Renal cortex interstitium (tissue), 15 donors: ENCODE measurements at places on chromosomes 7 and 10. TPM values are rescaled to one million over a fixed set of nuclear protein-coding genes. Genes with fewer than 3 reads are reported as not detected.

DNA sequence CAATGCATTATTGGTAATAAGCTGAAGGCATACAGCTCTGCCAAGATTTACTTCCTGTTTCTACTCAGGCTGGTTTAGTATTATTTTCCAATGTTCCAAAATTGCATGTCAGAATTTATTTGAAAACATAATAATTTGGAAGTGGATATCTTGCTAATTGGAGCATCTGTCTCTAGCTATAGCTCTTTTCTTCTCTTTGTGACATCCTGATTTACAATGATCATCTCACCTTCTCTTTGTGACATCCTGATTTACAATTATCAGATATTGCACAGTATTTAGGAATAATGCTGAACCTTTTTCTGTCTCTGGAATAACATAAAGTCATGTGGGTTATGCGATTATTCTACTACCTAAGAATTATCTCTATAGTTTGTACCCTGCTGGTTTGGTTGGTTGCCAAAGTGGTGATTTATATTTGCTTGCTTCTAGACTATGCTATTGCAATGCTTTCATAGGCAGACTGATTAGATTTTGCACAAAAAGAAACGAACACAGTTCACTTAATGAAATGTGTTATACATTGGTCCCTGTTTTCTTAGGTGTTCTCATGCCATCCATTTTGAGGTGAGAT, 44.3 kb upstream of the CABCOCO1 start:
- no peak for DNase-seq

The ABCB4 gene
- 2.4 TPM for polyA plus RNA-seq

DNA sequence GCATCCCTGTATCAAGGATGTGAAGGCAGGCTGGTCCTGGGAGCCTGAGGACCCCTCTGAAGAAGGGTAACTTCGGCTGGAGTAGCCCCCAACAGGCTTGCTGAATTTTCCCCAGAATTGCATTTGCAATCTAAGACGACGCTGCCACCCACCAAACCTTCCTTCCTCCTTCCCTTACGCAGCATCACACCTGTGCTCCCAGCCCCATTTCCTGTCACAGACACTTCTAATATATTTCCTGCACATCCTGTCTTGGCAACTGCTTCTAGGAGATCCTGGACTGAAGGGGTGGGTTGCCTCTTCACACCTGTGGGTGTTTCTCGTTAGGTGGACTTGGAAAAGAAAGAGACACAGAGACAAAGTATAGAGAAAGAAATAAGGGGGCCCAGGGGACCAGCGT, 9.4 kb upstream of the PGAM1 start:
- DNase-seq: no peak

The ZNF783 gene
- 13.7 TPM for polyA plus RNA-seq

GRCh38 chr7:92275327-92275726, 29.6 kb downstream of the ANKIB1 start:
- DNase-seq: no peak

The CHN2 gene
- 16.7 TPM for polyA plus RNA-seq

- DNase-seq: no peak
Measured at GRCh38 chr7:155401231-155401630, 56.7 kb upstream of the EN2 start.

The SPDYE8 gene
- polyA plus RNA-seq: 0.32 TPM

DNA sequence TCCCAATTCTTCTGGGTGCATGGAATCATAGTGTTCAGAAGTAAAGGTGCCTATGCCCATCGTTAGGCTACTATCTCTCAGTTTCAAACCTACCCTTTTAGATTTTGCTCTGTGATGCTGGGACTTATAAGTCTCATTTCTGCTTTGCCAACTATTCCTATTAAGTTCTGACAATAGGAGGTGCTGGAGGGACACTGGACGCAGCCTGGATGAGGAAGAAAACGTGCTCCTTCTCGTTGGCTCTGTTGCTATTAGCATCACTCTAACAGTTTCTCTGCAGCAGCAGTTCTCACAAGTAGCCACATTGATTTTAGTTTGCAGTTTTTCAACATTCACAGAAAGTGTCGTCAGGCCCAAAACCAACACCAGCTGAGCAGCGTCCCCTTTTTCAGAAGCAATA, 72.4 kb downstream of the ABCC2 start:
- DNase-seq: no peak

The ZFYVE27 gene
- polyA plus RNA-seq: 23.7 TPM

DNA sequence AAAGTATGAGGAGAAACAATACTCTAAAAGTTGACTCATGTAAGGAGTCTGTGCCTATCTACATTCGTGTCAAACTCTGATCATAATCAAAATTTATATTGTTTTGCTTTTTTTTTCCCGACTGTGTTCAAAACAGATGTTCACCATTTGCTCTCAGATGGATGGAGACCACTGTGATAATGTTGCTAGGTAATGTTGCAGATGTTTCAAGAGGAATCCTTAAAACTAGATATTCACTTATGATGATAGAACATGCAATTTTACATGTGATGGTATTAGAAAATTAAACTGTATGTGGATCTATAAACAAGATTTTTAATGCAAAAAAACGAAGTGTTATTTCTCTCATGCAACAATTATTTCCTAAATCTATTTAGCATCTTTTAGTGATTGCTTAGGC, 1080.1 kb downstream of the REEP3 start:
- no peak for DNase-seq

- no peak for DNase-seq
Measured at GRCh38 chr10:30928742-30929141, 102.9 kb downstream of the ZNF438 start.

GRCh38 chr7:7335909-7336308, 153.6 kb downstream of the C1GALT1 start:
- DNase-seq: no peak

The AGR2 gene
- polyA plus RNA-seq: 59.1 TPM

- DNase-seq: no peak
Measured at GRCh38 chr7:131015657-131015958, 281.6 kb upstream of the KLF14 start.

DNA sequence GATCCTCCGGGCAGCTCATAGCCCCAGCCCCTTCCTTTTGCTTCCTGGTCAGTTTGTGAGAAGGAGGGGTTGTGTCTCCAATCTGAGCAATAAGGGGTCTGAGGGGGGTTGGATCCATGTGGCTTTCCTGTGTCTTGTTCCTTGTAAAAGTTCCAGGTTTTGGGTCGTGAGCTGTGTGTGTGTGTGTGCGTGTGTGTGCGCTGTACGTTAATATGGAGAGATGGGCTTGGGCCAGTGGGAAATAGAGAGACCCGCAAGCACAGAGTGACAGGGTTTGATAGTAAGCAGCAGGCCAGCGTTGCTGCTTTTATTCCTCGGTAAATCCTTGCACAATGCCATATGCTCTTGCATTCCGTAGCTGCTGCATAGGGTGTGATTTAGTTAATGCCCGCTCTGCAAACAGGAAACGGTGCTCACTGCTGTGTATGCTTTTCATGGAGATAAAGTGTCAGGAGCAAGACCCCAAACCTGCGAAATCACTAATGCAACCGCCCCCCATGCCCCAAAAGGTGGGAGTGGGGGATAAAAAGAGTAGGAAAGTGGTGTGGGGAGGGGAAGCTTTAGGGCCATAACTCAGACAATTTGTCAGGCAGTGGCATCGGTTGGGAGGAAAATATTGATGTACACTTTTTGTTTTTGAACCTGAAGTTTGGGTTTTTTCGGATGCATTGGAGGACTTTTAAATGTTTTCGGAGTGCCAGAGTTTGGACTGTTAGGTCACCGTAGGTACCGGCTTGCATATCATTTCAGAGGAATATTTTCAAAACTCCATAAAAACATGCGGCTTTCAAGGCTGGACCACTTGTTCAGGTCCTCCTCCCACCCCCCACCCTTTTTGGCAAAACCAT, 108.7 kb downstream of the TCF7L2 start:
- DNase-seq: no peak

The SPDYE9 gene
- 0.20 TPM for polyA plus RNA-seq

The AKR1C3 gene
- 57.4 TPM for polyA plus RNA-seq

The IDI2 gene
- not detected for polyA plus RNA-seq
